HTR-8/SVneo (cell line): ENCODE measurements at places on chromosomes 5 and 9.

- DNase-seq: peak; percentile 63
Observed at GRCh38 chr9:105414947-105415661, 32.7 kb upstream of the FSD1L start.

DNA sequence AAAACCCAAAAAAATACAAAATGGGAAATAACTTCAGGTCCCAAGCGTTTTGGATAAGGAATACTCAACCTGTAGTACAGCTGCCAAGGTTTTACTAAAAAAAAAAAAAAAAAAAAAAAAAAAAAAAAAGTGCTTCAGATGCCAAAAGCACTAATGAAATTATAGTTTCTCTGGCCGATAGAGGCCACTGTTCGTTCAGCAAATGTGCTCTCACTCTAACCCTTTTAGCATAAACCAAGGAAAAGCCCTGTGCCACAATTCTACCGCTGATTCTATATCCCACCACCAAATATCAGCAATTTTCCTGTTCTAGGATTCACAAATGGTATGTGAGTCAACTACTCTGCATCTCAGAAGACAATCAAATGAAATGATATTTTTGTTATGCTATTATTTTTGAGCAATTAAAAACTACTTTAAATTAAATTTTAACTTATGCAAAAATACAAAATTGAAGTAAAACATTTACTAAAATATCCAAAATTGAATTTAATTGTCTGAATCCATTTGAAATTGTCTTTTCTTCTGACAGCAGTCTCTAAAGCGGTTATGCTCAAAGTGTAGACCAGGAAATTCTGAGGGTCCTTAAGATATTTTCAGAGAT, 79.8 kb downstream of the RICTOR start:
- peak; percentile 78 for DNase-seq

DNA sequence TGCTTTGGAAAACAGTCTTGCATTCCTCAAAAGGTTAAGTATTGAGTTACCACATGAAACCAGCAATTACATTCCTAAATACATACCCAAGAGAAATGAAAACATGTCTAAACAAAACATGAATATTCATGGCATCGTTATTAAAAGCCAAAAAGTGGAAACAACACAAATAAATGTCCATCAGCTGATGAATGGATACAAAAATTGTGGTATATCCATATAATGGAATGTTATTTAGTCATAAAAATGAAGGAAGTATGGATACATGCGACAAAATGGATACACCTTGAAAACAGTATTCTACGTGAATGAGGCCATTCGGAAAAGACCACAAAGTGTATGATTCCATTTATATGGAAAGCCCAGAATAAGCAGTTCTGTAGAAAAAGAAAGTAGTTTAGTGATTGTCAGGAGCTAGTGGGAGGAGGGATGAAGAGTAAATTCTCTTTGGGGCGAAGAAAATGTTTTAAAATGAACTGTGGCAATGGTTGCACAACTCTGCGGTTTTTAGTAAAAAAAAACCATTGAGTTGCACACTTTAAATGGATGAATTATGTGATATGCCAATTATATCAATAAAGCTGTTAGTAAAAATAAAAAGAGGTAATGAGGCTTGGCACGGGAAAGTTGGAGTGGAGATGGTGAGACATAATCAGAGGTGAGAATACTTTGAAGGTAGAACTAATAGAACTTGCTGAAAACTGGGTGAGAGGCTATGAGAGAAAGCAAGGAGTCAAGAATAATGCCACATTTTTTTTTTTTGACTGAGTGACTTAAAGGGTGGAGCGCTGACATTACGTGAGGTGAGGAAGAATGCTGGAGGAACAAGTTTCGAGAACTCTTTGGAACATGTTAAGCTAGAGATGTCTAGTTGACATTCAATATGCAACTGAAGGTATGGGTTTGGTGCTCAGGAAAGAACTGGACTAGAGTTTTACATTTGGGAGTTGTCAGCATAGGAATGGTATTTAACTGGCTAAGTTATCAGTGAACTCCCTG, 194.9 kb upstream of the ZNF608 start:
- DNase-seq: no peak

DNA sequence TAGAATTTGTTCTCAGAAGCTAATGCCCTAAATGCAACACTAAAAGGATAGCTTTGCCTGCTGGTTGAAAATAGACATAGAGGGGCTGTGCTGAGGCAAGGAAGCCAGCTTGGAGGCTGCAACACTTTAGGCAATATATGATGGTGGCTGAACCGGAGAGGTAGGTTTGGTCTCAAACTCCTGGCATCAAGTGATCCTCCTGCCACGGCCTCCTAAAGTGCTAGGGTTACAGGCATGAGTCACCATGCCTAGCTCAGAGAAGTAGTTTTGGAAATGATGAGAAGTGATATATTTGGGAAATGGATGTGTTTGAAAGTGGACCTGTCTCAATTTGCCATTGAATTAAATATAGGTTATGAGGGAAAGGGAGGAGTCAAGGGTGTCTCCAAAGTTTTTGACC, 10.0 kb downstream of the DUSP1 start:
- DNase-seq: no peak

DNA sequence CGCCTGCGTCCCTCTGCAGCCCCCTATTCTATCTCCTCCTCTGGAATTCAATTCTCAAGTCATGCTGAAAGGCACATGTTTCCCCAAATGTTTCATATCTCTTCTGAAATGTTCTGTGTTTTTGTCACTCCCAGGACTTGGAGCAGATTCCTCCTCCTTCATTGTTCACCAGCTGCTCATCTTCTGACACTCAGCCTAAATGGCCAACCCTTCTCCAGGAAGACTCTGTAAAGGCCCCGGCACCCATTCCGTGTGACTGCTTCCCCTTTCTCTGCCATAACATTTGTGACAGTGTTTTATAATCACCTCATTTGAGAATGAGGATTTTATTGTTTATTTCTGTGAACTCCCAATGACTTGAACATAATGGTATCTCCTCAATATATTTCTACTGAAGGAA, 170.8 kb upstream of the ADAMTS16 start:
- no peak for DNase-seq
